ENCODE measurements at places on chromosomes 13 and 19. TPM values are rescaled to one million over a fixed set of nuclear protein-coding genes. Genes with fewer than 3 reads are reported as not detected.

DNA sequence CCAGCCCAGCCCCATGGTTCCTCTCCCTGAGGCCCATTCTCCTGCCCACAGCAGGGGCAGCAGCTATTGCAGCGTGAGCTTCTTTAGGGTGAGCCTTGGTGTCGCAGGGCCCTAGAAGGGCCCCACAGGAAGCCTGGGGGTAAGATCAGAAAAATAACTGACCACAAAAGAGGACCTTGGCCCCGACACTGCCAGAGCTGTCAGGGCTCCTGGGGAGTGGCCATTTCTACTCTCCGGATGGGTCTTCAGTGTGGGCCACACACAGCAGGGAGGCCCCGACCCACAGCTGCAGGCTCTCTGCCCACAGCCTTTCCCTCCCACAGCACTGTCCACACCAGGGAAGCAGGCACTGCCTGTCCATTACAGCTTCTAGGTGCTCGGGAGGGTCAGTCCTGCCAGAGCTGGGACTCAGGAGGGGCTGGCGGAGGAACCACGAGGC is 3.5 kb upstream of the SIGLEC8 start:
- H3K36me3 ChIP-seq = no peaks in the 10 kb centered on the region
- H3K27me3 ChIP-seq = no peaks in the 10 kb centered on the region
- no peak overlapping the region for H3K4me3 ChIP-seq

GRCh38 chr13:33392794-33393405 is 107.3 kb upstream of the STARD13 start:
- no peaks in the 10 kb centered on the region for H3K27me3 ChIP-seq
- H3K27ac ChIP-seq = no peak overlapping the region
- H3K36me3 ChIP-seq = no peaks in the 10 kb centered on the region
- no peak for DNase-seq
- H3K4me1 ChIP-seq = peaks cover 7% of the 10 kb centered on the region

GRCh38 chr13:48775804-48776203 is 122.1 kb downstream of the CYSLTR2 start:
- no peaks in the 10 kb centered on the region for H3K4me1 ChIP-seq
- H3K36me3 ChIP-seq = no peaks in the 10 kb centered on the region
- H3K27me3 ChIP-seq = no peaks in the 10 kb centered on the region
- no peak overlapping the region for H3K4me3 ChIP-seq
- no peak for DNase-seq

DNA sequence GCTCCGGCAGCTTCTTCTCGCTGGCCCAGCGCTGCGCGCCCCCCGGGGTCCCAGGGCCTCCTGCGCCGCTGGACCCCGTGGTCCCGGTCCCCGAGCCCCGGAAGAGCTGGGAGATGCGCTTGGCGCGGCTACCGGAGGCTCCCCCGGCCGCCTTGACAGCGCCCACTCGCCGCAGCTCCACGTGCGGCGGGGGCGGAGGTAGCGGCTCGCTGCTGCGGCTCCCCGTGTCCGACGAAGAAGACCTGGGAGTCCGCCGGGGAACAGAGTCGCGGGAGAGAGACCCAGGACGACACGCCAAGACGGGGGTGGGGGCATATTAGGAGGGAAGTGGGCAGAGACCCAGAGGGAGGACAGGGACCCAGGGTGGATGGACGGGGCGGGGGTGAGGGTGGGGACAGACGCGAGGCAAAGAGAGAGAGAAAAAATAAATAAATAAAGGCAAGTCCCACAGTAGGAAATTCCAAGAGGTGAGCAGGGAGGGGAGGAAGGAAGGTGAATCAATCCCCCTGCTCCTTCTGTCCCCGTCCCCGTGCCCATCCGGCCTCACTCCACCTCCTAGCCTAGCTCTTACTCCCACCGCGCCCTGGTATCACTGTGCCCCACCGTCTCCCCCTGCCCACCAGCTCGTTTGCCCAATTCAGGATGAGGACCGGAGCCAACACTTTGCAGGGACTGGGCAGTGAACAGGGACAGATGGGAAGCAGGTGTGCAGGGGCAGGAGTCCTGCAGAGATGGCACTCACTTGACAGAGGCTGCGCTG is 826 bp downstream of the RASIP1 start:
- no peaks in the 10 kb centered on the region for H3K36me3 ChIP-seq
- no peak for DNase-seq

GRCh38 chr19:46309056-46309455 is 12.2 kb downstream of the HIF3A start:
- H3K36me3 ChIP-seq = peaks cover 58% of the 10 kb centered on the region
- H3K4me1 ChIP-seq = no peaks in the 10 kb centered on the region
- no peak overlapping the region for H3K27ac ChIP-seq
- no peaks in the 10 kb centered on the region for H3K27me3 ChIP-seq
- H3K4me3 ChIP-seq = no peak overlapping the region
- DNase-seq = no peak

DNA sequence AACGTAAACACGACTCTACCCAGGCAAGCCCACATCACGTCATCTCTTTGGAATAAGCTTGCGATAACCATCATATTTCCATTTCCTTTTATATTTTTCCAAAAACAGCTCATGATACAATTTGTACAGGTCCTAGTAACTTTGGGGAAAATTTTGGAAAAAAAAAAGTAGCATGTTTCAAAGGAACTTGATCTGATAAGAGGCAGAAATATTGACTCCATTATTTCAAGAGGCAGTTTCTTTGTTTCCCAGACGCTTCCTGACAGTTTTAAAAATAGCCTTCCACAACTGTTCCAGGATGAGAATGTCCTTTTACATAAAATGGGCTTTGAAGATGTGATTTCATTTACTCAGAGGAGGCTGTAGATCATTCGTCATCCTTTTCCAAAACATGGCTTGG is 23.1 kb downstream of the KLF2 start:
- no peak overlapping the region for H3K27ac ChIP-seq
- no peaks in the 10 kb centered on the region for H3K36me3 ChIP-seq
- no peak for DNase-seq
- peaks cover 6% of the 10 kb centered on the region for H3K4me1 ChIP-seq
- no peaks in the 10 kb centered on the region for H3K27me3 ChIP-seq

- H3K4me1 ChIP-seq = peaks cover 11% of the 10 kb centered on the region
- no peaks in the 10 kb centered on the region for H3K36me3 ChIP-seq
- no peak overlapping the region for H3K27ac ChIP-seq
- peak; percentile 24 for DNase-seq
These were observed 56.4 kb upstream of the TRPC4 start for GRCh38 chr13:37925878-37926473.

GRCh38 chr13:96821971-96822370 is 172.3 kb downstream of the OXGR1 start:
- no peaks in the 10 kb centered on the region for H3K27me3 ChIP-seq
- H3K4me1 ChIP-seq = no peaks in the 10 kb centered on the region
- H3K27ac ChIP-seq = no peak overlapping the region

GRCh38 chr19:38394488-38394887 is 6.0 kb downstream of the SPRED3 start:
- DNase-seq = peak; percentile 59
- H3K27ac ChIP-seq = no peak overlapping the region
- H3K36me3 ChIP-seq = no peaks in the 10 kb centered on the region

GRCh38 chr19:58395220-58395978 is at the start of gene RNF225:
Gene RNF225, plus strand, starts transcription at chr19:58395656. Its CDS starts 434 bp downstream, at chr19:58396090.
- H3K27me3 ChIP-seq = peaks cover 14% of the 10 kb centered on the region
- peaks cover 31% of the 10 kb centered on the region for H3K36me3 ChIP-seq
- H3K27ac ChIP-seq = no peak within 1 kb of the TSS
- H3K4me3 ChIP-seq = peak within 1 kb of the TSS; percentile 12
- H3K4me1 ChIP-seq = peaks cover under 1% of the 10 kb centered on the region

DNA sequence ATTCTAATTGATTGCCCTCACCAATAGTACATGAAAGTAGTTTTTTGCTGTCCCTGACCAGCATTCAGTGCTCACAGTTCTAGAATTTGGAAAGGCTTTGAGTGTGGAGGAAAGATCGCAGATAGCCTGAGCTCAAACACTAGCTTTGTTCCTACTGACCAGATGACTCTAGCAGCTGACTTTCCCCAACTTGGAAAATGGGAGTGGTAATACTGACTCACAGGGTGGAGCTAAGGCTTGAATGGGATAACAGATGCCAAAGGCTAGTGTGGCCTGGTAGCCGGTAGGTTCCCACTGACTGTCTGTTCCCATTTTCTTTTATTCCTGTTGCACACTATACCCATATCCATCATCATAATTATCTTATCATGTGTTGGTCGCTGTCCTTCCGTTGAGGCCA is 3.7 kb downstream of the ZSCAN22 start:
- H3K4me1 ChIP-seq = no peaks in the 10 kb centered on the region
- H3K27ac ChIP-seq = no peak overlapping the region
- peaks cover 6% of the 10 kb centered on the region for H3K36me3 ChIP-seq
- H3K4me3 ChIP-seq = no peak overlapping the region
- DNase-seq = no peak
- H3K27me3 ChIP-seq = no peaks in the 10 kb centered on the region

DNA sequence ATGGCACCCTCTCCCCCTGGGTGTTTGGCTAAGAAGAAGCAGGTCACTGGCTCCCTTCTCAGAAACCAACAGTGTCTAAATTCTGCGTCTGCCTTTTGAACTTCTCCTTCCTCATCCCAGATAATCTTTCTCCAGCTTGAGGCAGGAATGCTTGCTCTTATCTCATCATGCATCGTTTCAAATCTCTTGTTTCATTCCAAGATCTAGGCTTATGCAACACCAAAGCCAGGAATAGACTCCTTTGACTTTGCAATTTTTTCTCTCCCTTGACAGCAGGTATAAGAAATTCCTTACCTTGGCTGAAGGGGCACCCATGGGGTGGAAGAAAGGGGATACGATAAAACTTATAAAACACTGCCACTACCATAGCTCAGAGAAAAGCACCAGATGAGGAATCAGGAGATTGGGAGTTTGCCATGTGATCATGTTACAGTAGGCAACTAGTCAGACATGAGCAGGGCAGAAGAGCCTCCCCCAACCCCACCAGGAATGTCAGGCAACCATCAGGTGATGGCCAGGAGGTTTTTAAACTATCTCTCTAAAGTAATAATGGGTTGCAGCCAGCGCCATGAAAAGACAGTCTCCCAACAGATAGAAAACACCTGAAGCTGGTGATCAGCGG is 498.9 kb downstream of the KLF12 start:
- no peaks in the 10 kb centered on the region for H3K27me3 ChIP-seq
- H3K27ac ChIP-seq = no peak overlapping the region
- DNase-seq = no peak
- no peak overlapping the region for H3K4me3 ChIP-seq
- no peaks in the 10 kb centered on the region for H3K4me1 ChIP-seq

- H3K27me3 ChIP-seq = no peaks in the 10 kb centered on the region
- H3K36me3 ChIP-seq = no peaks in the 10 kb centered on the region
- DNase-seq = no peak
- H3K27ac ChIP-seq = no peak overlapping the region
- no peaks in the 10 kb centered on the region for H3K4me1 ChIP-seq
- H3K4me3 ChIP-seq = no peak overlapping the region
These were observed 160.0 kb upstream of the ATXN8OS start for GRCh38 chr13:69947582-69947981.

DNA sequence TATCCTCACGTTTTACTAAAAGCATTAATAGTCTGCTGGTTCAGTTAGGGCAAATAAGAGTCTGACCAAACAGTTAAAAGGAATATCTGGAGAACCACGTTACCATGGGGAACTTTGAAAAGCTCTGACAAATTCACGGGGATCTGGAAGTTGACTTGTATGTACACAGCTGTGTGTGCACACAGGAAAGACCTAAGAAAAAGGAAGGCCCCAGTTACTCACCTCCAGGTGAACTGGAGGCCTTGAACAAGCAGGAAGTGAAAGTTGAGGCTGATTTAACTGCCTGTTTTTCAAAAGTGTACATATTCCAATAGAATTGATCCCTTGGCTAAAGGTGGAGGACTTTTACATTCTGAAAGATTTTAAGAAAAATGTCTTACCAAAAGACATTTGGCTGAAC is 1891.6 kb upstream of the PCDH20 start:
- no peak overlapping the region for H3K27ac ChIP-seq
- no peak overlapping the region for H3K4me3 ChIP-seq
- H3K27me3 ChIP-seq = no peaks in the 10 kb centered on the region
- DNase-seq = no peak
- H3K36me3 ChIP-seq = no peaks in the 10 kb centered on the region

- H3K4me1 ChIP-seq = no peaks in the 10 kb centered on the region
- H3K4me3 ChIP-seq = no peak overlapping the region
- H3K36me3 ChIP-seq = no peaks in the 10 kb centered on the region
- H3K27ac ChIP-seq = no peak overlapping the region
These were observed 1707.6 kb upstream of the SLC10A2 start for GRCh38 chr13:104773775-104774174.

- no peaks in the 10 kb centered on the region for H3K36me3 ChIP-seq
- peak overlapping the region; percentile 95 for H3K27ac ChIP-seq
- DNase-seq = peak; percentile 70
- H3K4me3 ChIP-seq = peak overlapping the region; percentile 93
- H3K4me1 ChIP-seq = peaks cover 7% of the 10 kb centered on the region
These were observed 3.5 kb downstream of the FSTL3 start for GRCh38 chr19:679418-680286.

DNA sequence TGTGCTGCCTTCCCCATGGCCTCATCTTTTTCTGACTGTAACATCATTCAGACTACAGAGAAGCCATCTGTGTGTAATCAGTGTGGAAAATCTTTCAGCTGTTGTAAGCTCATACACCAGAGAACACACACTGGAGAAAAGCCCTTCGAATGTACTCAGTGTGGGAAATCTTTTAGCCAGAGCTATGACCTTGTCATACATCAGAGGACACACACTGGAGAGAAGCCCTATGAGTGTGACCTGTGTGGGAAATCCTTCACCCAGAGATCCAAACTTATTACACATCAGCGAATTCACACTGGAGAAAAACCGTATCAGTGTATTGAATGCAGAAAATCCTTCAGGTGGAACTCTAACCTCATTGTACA is 17.2 kb upstream of the ZNF8 start:
- peaks cover 31% of the 10 kb centered on the region for H3K36me3 ChIP-seq
- H3K27me3 ChIP-seq = no peaks in the 10 kb centered on the region
- H3K4me3 ChIP-seq = no peak overlapping the region
- H3K4me1 ChIP-seq = no peaks in the 10 kb centered on the region
- no peak overlapping the region for H3K27ac ChIP-seq
- DNase-seq = no peak

- DNase-seq = no peak
- no peak overlapping the region for H3K27ac ChIP-seq
- peaks cover 3% of the 10 kb centered on the region for H3K4me1 ChIP-seq
- no peaks in the 10 kb centered on the region for H3K36me3 ChIP-seq
- no peaks in the 10 kb centered on the region for H3K27me3 ChIP-seq
These were observed 50.7 kb downstream of the CEBPG start for GRCh38 chr19:33424181-33424580.

DNA sequence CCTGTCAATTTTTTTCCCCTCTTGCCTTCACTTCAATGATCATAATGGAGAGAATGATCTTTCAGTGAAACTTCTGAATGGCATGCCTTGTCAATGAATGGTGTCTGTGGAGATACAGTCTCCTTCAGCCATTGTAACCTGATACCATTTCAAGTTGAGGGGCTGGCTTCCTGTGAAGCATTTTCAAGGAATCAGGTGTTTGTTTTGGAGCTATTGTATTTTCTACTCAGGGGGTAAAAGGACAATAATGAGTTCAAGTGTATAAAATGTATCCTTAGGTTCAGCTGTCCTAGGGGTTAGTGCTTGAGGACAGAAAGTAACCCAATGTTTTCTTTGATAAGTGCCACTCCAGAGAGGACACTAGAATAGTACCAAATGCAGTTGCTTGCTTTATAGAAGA is 23.8 kb upstream of the CBY2 start:
- peaks cover 22% of the 10 kb centered on the region for H3K4me1 ChIP-seq
- H3K36me3 ChIP-seq = no peaks in the 10 kb centered on the region
- H3K27ac ChIP-seq = no peak overlapping the region
- H3K27me3 ChIP-seq = no peaks in the 10 kb centered on the region
- H3K4me3 ChIP-seq = no peak overlapping the region
- DNase-seq = no peak

GRCh38 chr13:79222427-79223205 is 183.4 kb downstream of the RBM26 start:
- DNase-seq = no peak

ZFP30 gene
- total RNA-seq = 24.5 TPM

KCTD4 gene
- not detected for total RNA-seq

ADGRE2 gene
- total RNA-seq = not detected

TMPRSS9 gene
- not detected for total RNA-seq

MBD3L3 gene
- total RNA-seq = not detected
